T1000 (cell line): ENCODE measurements at places on chromosomes 11 and 22.

DNA sequence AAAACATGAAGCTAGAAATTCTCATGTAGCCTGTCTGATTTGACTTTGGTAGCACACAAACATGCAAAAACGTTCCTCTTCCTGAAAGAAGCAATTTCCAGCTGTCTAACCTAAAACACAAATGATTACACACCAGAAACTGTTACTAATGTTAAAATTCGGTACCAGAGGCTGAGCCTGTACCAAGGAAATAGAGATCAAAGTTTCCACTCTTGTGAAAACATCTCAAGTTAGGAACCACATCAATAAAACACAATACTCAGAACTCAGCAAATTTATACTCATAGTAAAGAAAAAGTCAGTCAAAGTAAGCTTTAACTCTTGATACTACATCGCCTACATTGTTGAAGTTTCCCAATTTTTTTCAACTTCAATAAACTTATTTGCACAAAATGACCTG lies 107.8 kb downstream of the FCHSD2 start:
- no peak for DNase-seq

GRCh38 chr22:35204807-35205775 lies 52.2 kb upstream of the HMGXB4 start:
- DNase-seq: no peak

DNA sequence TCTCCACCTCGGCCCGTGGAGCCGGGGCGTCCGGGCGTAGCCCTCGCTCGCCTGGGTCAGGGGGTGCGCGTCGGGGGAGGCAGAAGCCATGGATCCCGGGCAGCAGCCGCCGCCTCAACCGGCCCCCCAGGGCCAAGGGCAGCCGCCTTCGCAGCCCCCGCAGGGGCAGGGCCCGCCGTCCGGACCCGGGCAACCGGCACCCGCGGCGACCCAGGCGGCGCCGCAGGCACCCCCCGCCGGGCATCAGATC lies 439 bp downstream of the YAP1 start:
- DNase-seq: no peak

GRCh38 chr11:72040491-72041363 lies 39.6 kb downstream of the NUMA1 start:
- DNase-seq: peak; percentile 72

DNA sequence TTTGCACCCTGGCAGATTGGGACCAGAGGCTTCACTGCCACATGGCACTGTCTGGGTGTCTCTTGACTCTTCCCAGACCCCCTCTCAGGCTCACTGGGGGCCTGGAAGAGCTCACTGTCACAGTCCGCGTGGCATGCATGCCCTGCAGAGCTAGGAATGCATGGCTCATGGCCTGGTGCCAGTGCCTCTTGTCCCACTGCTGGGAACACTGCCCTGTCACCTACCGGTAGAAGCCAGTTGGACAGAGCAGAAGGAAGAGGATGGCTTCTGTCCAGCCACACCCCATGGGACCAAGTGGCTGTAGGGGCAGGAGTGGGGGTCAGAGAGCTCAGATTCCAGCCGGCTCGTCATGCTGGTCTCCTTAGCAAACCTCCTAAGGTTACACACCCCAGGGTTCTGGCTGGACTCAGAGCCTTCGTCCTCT lies 29.7 kb downstream of the MB start:
- no peak for DNase-seq

DNA sequence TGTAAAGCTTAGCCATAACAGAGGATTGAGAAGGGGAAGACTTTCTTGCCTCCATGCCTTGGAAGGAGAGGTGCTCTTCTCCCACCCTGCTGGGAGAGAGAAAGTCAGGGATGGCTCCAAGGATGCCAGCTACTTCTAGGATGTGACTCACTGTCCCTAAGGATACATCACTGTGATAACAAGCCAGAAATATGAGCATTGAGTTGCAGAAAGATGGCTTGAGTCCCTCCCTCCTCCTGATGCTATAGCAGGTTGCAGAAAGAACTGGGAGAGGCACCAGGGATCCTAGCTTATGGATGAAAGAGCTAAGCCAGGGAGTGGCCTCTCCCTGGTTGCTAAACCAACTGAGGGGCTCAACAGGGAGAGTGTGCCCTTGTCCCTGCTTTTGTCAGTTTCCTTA lies 27.8 kb upstream of the FJX1 start:
- DNase-seq: peak; percentile 30

- no peak for DNase-seq
Measured at GRCh38 chr11:27373856-27374602, 11.0 kb upstream of the CCDC34 start.

DNA sequence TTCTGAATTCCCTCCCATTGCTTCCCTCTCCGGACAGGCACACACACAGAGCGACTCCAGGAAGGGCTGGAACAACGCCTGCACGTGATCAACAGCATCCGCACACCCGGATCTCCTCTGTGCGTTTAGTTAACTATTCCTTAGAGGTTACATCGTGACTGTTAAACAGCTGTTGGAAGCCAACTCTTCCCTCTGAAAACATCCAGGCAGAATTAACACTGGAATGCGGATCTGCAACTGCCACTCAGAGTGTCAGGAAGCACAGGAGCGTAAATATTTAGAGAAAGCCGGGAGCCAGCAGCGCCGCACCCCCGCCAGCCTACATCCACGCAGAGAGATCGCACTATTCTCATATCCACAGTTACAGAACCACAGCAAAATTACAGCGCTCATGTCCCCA lies 46.2 kb downstream of the SHANK2 start:
- no peak for DNase-seq

DNA sequence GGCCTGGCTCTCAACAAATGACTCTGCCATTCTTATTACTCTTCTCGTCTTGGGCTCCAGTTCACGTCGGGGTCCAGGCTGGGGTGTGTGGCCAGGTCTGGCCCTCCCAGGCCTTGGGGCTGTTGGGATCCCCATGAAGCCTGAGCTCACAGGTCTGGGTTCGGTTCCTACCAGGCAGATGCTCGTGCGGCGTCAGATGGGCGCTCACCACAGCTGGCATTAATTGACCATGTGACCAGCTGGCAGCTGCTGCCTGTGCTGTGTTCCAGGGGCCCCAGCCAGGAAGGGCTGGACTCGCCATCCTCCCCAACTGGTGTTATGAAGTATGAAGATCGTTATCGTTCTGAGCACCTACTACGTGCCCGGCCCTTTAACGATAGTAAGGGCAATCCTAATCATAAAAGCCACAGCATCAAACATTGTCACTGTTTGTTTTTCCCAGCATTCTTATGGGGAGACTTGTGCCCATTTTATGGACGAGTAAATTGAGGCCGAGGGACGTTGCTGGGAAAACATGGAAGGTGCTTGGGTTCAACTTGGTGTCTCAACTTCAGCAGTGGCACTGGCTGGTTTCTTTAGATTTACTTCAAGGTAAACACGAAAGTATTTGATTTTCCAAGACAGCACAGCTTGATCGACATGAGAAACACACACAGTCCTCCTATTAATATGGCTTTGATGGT lies 26.8 kb upstream of the CACNG2 start:
- DNase-seq: no peak

GRCh38 chr11:128226106-128226716 lies 361.1 kb downstream of the ETS1 start:
- DNase-seq: no peak

- DNase-seq: no peak
Measured at GRCh38 chr11:119637481-119637880, 91.5 kb downstream of the NECTIN1 start.

DNA sequence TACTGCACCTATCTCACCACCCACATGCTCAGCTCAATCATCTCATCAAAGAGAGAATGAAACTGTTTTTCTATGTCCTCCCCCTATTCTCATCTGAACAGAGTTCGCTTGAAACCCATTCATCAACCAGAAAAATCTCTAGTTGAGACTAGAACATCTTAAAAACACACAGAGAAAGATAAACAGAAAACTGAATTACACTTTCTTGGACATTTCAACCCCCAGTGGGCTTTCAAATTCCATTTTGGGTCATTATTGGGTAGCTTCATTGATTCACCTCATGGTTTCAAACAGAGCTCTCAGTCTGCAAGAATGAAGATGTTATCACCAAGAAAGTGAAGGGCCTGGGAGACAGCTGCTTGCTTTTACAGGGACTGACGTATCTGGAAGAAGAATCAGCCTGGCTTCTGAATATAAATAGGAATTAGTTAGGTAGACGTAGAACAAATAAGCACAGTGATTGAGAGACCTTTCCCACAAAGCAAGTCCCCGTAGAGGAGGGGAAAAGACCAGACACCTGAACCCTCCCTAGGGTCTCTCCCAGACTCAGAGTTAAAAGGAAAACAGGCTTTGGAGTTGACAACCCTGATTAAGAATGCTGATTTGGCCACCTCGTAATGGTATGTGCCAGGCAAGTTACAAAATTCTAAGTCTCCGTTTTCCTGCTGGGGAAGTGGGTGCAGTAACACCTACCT lies 155.7 kb downstream of the BBOX1 start:
- no peak for DNase-seq

DNA sequence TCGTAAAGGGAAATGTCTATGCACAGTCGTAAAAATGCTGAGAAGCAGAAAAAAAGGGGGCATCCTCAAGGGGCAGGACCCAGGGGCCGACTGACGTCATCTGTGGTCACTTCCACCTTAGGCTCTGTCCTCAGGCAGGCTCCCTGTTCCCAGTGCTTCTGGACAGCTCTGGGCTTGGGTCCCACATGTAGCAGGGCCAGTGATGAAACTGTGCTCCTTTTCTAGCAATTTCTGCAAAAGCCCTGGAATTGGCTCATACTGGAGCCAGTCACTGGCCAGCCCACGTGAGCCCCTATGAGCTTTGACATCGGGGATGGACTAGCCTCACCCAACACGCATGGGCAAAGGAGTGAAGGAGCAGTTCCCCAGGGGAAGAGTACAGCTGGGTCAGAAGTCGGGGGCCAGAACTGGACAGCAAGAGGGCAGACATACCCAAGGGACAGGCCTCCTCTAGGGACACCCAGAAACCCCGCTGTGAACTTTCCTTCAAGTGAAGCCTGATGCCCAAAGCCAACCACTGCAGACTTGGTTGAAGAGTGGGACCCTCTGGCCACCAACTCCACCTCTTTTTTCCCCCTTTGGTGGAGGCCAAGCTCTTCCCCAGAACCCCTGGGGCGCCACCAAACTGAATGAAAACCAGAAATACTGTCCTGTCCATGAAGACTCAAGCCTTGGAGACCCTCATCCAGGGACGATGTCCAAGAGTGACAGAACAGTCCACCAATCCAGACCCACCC lies 1349.0 kb downstream of the BRD1 start:
- no peak for DNase-seq

- DNase-seq: no peak
Measured at GRCh38 chr11:86678296-86678695, 5.9 kb upstream of the ME3 start.

- DNase-seq: no peak
Measured at GRCh38 chr11:121968638-121969037, 147.4 kb downstream of the BLID start.

DNA sequence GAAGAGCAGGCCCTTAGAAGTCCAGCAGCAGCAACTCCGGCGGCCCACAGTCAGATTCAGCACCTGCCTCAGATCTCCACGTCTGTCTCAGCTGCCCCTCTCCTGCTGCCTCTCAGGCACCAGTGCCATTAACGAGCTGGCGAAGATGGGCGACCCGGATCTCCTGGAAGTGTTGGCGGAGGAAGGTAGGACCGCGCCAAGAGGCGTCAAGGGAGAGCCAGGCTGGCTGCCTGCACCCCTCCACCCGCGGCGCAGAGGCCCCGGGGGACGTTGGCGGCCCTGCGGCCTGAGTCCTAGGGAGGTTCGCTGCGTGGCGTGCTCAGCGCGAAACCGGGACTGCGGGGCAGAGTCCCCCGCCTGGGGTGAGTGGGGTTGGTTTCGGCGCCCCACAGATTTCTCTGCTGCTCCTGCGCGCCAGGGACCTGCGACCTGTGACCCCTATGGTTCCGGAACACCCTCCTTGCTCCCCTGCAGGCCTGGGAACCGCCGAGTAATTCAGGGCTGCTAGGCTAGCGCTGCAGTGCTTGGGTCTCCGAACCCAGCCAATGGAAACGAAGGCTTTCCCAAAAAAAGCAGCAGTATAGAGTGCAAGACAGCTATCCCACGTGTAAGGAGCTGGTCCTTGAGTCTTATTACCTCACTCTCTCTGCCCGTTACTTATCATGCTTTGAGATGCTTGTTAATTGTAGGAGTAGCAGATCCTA lies 615 bp downstream of the ANO5 start:
- DNase-seq: no peak

- no peak for DNase-seq
Measured at GRCh38 chr11:115933564-115933963, 429.3 kb upstream of the CADM1 start.

GRCh38 chr11:3340025-3340424 lies 38.9 kb downstream of the ZNF195 start:
- peak; percentile 21 for DNase-seq

DNA sequence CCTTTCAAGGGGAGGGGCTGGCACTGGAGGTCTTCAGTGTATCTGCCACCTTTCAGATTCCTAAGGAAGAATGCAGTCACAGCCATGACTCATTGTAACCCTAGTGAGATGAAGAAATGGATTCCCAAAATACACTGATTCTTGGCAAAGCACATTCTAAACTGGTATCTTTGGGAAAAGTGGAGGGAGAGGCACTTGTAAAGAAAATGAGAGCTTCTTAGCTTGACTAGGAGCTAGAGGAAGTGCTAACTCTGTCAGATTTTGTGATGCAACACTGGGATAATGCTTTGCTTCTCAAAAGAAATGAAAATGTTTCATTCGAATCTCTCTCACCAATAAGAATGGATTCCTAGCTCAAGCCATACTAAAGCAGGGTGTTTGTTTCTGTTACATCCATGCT lies 14.3 kb downstream of the NRIP3 start:
- DNase-seq: no peak

GRCh38 chr11:47589977-47590861 lies 3.7 kb downstream of the FAM180B start:
- DNase-seq: no peak
